ENCODE measurements at places on chromosomes 1 and 21.
A peak's percentile ranks its signal among the peaks of the same experiment; 100 is the strongest.

- no peak for ATAC-seq
Observed at GRCh38 chr1:98176414-98176813, 255.6 kb upstream of the DPYD start.

- no peak for ATAC-seq
Observed at GRCh38 chr1:51910221-51911000, 31.9 kb upstream of the NRDC start.

DNA sequence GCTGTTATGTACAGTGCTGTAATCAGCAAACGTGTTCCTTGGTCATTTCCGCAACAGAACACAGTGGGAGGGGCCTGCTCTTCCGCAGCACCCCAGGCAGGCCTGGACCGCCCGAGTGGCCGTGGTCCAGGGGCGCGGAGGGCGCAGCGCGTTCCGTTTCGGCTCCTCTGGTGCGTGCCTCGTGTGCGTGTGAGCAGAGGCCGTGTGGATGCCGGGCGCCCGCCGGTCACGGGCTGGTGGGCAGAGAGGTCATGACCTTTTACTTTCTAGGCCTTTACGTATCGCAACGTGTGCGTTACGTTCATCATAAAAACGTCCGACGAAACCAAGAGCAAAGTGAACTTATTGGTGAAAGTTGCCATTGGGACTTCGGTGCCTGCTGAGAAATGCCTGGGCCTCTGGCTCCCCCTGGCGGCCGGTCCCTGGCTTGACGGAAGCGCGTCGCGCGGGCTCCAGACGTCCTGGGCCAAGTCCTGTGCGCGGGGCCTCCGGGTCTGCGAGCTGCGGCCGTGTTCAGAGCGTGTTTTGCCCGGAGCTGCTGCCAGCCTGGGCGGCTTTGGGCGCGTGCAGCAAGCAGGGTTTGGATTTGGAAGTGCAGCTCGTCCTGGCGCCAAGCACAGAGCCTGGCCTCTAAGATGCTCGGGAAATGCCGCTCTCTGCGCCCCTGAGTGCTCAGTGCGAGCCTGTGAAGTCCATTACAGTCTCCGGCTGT is 34.4 kb downstream of the COL18A1 start:
- peak; percentile 90 for ATAC-seq

DNA sequence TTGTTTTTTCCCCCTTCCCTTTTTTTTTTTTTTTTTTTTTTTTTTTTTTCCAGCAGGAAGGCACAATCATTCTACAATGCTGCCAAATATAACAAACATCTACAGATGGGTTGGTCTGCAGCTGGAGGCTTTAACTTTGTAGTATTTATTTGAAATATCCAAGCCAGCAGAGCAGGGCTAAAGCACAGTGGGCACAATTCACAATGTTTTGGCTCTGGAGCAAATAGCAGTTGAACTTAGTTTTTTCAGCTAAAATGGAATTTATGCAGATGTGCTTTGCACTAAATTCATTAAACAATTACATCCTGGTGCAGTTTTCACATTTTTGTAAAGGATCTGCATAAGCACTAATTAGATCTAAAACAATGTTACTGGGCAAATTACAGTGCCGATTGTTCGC is 39.8 kb upstream of the ZBTB18 start:
- ATAC-seq = no peak

DNA sequence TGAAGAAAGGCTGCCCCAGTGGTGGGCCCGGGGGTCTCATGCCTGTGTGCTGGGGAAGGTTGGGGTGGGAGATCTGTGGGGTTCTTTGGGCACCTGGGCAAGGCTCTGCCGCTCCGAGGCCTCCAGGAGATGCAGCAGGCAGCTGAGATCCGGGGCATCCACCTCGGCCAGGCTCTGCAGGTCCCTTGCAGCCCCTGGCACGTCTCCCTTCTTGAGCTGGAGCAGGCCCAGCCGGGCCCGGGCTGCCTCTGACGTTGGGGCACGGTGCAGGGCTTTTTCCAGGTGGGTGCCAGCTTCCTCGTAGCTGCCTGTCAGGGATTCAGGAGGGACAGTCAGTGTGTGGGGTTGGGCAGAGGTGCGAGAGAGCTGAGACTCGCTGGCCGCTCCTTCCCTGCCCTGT is 11.4 kb upstream of the MMEL1 start:
- no peak for ATAC-seq

- ATAC-seq = no peak
Observed at GRCh38 chr1:1922956-1923833, 4.1 kb upstream of the TMEM52 start.

DNA sequence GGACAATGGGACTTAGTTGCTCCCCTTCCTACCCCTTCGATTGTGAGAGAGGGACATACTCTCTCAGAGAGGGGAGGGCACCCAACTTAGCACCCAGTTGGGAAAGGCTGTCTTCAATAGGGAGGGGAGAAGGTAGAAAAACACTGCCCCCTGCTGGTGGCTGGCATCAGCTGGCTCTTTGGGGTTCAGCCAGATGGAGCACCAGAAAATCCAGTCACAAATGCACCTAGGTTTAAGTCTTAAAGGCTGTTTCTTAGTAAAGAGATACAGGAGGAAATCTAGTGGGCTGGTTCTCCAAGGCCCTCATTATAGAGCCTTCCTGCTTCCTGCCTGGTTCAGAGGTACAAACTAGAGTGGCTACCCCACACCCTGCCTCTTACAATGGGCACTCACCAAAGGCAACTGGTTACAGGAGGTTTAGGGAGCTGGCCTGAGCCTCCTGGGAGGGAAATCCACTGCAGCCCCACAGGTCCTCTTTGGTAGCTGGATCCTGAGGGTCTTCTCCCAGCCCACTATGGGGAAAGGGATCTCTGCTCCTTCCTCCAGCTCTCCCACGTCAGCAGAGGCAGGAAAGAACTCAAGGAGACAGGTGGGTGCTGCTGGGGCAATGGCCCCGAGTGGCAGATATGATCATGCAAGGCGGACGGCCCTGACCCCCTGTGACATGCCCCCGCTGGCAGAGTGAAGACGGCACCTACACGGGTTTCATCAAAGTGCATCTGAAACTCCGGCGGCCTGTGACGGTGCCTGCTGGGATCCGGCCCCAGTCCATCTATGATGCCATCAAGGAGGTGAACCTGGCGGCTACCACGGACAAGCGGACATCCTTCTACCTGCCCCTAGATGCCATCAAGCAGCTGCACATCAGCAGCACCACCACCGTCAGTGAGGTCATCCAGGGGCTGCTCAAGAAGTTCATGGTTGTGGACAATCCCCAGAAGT is 28.3 kb downstream of the EIF2D start:
- peak; percentile 51 for ATAC-seq

GRCh38 chr1:89833183-89834082 is 12.6 kb downstream of the LRRC8D start:
- ATAC-seq = no peak

DNA sequence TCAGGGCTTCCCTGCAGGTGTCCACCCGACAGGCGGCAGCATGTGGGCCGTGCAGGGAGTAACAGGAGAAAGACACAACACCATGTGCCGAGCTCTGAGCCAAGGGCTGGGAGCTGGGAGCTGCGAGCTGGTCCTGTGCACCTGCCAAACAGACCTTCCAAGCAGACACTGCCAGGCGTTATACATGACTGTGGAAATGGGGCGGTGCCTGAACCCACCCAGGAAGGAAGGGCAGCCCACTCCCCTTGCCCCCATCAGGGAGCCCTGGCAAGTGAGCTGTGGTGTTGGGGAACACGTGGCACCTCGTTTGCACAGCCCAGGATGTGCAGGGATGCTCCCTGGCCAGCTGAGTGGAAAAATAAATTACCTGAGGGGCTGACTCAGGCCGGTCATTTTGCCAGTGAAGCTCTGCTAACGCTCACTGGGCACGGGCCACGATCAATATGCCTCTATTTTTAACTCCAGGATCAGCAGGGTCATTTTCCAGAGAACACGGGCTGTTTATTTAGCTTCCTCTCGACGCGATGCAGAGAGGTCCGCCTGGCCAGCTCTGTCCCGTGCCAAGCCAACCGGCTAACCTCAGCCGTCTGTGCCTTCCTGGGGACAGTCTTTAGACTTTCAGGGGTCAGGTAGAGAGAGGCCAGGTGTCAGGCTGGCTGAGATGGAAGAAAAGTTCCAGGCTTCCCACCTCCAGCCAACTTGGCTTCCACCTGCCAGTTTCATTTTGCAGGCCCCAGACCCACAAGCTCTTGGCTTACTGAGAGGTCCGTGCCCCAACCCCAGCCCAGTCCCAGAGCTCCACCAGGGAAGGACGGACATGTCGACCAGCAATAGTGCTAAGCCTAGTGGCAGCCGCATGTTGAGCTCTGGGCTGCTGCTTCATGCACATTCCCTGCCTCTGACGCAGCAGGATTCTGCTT is 196.7 kb upstream of the VAMP3 start:
- ATAC-seq = peak; percentile 68

DNA sequence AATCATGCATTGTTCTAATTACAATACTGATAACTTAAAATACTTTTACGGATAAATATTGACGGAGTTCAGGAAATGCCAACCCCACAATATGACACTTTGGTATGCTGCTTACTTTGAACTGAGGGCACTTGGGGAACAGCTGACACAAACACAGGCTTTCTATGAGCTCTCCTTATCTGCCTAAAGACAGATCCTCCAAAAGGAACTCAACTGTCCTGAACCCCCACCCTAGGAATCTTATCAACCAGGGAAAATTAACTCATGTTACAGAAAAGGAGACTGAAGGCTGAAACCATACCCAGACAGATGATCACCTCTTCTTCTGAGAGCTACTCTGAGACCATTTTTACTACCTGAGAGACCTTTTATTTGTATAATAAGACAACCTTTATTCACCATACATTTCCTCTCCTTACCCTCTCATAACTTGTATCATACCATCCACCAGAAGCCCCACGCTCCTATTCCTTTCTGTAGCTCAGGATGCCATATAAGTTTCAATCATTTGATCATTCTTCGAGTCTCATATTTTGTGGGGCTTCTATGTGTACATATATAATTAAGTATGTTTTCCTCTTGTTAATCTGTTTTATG is 239.5 kb downstream of the FAF1 start:
- ATAC-seq = no peak

- ATAC-seq = no peak
Observed at GRCh38 chr1:167734841-167735240, 13.1 kb downstream of the MPZL1 start.

DNA sequence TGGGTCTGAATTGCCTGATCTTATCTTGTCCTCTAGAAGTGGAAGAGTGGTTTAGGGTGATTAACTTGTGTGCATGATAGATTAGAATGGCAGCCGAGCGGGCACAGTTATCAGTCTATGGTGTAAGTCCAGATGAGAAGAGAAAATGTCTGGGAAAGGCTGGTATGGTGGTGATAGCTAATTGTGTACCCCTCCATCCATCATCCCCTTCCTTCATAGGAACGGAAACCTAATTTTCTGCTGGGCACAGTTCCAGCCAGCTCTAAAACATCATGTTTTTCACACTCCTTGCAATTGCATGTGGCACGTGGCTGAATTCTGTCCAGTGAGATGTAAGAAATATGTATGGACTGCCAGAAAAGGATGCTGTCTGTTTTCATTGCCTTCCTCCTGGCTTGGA is 40.9 kb upstream of the ZP4 start:
- ATAC-seq = no peak

GRCh38 chr21:44263768-44264167 is 2.1 kb upstream of the DNMT3L start:
- ATAC-seq = no peak

- ATAC-seq = no peak
Observed at GRCh38 chr21:41833497-41834115, 45.5 kb downstream of the PRDM15 start.

- no peak for ATAC-seq
Observed at GRCh38 chr1:29317063-29317915, 81.0 kb downstream of the PTPRU start.

DNA sequence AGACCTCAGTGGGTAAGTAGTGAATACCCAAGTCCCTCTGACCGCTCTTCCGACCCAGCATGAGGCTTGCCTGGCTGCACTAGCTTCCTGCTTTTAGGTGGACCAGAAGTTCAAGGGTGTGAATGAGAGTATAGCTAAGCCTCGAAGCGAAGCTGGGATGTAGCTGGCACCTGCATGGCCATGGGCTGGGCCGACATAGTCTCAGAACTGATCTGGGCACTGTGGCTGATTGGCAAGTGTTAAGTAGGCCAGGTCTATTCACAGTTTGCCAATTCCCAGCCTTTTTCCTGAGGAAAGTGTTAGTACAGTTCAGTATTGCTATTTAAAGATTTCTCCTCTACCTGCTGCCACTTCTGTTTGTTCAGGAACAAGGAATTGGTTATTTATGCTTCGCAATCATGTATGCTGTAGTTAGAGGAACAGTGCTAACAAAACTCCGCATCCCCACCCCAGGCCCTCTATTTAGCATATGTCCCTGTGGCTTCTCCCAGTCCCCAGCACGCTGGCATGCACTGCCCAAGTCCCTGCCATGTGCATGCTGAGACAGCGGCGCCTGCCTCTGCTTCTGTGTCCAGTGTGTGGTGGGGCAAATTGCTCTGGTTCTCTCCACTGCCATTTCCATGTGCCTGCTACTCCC is 16.3 kb downstream of the SPATA46 start:
- ATAC-seq = no peak

DNA sequence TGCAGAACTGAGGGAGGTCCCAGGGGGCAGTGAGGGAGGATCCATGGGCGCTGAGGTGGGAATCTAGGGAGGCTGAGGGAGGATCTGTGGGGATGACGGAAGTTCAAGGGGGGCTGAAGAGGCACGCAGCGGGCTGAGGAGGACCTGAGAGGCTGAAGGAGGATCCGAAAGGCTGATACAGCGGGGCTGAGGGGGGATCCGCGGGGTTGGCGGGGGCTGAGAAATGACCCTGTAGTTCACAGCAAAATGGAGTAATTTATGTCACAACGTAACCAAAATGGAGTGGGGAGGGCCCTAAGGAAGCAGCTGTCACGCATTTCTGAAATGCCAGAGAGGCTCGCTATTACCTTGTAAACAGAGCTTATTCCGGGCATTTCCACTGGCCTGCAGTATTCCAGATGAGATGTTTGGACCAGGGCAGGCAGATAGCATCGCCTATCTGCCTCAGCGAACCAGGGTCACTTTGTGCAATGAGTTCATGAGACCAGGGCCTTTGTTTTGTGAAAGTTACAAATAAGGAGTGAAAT is 926 bp upstream of the MRPL55 start:
- ATAC-seq = peak; percentile 39

GRCh38 chr21:27359141-27359540 is 392.3 kb upstream of the ADAMTS5 start:
- ATAC-seq = no peak

DNA sequence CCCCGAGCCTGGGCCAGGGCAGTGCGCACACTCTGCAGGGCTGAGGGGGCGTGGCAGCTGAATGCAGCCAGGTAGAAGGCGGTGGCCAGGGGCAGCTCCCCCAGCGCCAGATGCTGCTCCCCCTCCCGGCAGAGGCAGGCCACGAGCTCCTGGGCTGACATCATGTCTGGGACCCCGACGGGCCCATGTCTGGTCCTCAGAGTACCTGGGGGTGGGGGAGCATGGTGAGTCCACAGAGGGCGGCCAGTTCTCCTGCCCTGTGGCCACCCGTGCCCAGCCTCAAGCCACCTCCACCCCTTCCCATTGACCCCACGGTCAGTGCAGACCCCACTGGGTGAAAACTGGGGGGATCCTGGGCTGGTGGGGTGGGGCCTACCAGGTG is 838 bp downstream of the TTC34 start:
- no peak for ATAC-seq

GRCh38 chr21:36709030-36709867 is 10.3 kb downstream of the SIM2 start:
- ATAC-seq = peak; percentile 13
